ENCODE measurements at places on chromosomes 6 and 20.

- no peak for DNase-seq
Observed at GRCh38 chr6:142760152-142760551, 184.8 kb downstream of the HIVEP2 start.

GRCh38 chr20:25257130-25257529 is 9.2 kb downstream of the PYGB start:
- no peak for DNase-seq

- no peak for DNase-seq
Observed at GRCh38 chr20:24638591-24639548, 169.4 kb downstream of the SYNDIG1 start.

GRCh38 chr6:10970731-10971130 is 73.4 kb downstream of the ELOVL2 start:
- DNase-seq = no peak

Data from retinal pigment epithelial cell (primary cell).